ENCODE measurements at places on chromosomes 7 and 10.
A peak's percentile ranks its signal among the peaks of the same experiment; 100 is the strongest.

DNA sequence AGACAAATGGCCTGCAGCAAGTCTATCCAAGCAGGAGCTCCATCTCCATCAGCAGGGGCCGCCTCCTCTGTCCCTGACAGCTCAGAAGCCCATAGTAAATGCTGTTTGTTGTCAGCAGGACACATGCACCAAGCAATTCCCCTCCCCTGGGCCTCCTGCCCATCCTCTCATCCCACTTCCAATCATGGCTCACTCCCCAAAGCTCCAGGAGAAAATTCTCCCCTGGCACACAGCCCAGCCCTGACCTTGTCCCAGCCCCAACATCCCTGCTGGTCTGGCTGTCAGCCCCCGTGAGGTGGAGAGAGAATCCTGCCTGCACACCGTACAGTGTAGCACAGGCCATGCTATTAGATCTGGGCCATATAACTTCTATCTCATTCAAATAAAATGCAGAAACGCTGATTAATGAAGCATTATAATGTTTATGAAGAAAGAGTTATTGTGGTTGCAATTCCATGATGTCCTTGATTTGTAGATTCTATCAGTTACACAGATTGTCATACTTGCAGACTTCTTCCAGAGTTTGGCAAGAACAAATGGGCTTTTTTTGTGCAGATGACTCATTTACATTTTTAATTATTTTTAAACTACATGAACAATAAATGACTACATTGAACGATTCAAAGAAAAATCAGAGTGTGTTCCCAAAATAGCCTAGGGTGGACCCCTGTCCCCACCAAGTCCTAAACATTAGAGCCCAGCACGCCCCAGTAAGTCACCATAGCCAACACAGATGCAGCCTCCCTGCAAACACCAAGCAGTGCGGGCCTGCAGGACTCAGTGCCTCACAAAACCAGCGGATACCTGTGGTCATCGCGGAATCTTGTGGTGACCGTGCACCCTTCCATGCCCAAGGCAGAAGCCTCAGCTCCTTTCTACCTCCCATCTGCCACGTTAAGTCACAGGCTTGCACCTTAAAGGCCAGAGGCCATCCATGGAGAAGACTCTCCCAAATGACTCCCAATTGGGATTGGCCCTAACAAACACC lies 70.1 kb downstream of the COBL start:
- no peak for ATAC-seq

- no peak for ATAC-seq
These were observed 19.6 kb downstream of the GIMAP4 start for GRCh38 chr7:150586785-150587152.

GRCh38 chr7:72321081-72321480 lies 91.1 kb downstream of the CALN1 start:
- ATAC-seq, result no peak

DNA sequence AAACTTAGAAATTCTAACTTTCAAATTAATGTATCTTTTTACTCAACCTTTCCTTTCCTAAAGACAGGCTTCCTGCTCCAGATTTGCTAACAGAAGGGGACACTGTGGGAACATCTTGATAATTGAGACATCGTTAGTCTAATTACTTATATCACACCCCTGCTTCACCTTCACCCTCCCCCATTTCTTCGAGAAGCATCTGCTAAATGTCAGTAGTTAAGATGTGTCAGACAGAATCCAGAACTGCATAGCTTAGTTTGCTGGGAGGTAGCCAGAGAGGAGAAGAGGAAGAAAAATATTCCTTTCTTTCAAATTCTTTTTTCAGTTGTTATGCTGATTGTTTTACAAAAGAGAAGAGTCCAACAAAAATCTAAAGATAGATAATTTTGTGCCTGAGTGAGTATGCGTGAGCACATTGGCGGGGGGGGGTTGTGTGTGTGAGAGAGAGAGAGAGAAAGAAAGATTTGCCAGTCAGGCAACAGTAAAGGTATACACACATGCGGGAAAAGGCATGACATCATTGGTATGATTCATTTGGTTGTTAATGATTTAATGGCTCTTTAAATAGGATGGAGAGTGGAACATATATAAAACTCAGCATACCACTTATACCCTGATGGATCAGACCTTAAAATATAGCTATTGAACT lies 192.4 kb downstream of the PTN start:
- no peak for ATAC-seq

GRCh38 chr10:126408953-126409641 lies 20.8 kb upstream of the ADAM12 start:
- ATAC-seq, result no peak

DNA sequence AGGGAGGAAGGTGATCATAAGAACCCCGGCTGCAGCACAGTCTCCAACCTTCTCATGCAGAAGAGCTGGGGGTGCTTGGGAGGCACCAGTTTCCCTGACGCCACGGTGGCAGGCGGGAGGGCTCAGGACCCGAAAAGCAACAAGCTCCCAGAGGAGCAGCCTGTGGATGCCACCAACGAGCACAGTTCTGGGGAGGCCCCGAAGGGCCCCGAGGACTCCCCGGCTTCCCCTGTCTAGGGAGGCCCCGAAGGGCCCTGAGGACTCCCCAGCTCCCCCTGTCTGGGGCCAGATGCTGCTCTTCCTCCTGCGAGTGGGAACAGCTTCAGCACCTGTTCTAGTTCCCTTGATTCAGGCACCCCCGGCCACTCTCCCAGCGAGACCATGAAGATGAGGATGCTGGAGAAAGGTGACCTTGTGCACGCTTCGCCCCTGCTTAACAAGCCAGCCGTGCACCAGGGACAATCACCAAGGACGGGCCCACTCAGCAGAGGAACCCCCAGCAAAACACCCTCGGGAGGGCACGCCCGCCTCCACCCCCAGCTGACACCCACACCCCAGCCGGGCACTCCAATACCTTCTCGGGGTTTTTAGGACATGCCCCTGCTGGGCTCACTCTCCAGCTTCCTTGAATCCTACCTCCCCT lies 112.5 kb downstream of the PTPRN2 start:
- no peak for ATAC-seq

- no peak for ATAC-seq
These were observed 73.9 kb downstream of the REEP3 start for GRCh38 chr10:63595072-63595471.

DNA sequence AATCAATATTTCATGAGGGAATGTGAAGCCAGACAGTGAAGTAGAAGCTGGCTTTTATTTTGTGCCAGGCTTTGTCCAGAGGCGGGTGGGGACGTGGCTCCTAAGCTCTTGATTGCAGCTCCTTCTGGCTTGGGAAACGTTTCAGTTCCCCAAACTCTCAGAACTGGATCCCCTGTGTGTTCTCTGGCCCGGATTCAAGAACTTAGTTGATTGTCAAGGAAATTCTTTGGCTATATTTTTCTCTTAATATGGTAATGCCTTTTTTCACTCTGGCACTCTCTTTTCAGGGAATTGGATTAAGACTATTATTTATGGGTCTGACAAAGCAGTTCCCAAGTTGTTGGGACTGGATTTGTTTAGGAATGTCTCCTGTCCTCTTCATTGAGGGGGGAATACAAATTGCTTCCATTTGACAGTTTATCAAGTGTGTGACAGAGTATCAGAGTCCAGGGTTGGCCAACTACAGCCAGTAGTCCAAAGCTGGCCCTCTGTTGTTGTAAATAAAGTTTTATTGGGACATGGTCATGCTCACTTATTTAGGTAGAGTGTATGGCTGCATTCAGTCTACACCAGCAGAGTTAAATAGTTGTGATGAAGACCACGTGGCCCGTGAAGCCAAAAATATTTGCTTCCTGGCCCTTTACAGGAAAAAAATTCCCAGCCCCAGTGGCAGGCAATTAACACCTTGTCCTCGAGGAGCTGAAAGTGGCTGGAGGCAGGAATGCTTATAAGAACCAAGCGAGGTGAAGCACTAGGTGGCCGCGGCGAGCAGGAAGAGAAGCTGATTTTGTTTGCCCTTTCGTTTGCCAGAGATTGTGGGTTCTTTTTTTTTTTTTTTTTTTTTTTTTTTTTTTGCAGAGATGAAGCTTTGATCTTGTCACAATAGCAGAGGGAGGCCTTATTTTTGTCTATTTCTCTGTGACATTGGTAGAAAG lies 34.3 kb downstream of the HTRA1 start:
- ATAC-seq, result peak; percentile 12

DNA sequence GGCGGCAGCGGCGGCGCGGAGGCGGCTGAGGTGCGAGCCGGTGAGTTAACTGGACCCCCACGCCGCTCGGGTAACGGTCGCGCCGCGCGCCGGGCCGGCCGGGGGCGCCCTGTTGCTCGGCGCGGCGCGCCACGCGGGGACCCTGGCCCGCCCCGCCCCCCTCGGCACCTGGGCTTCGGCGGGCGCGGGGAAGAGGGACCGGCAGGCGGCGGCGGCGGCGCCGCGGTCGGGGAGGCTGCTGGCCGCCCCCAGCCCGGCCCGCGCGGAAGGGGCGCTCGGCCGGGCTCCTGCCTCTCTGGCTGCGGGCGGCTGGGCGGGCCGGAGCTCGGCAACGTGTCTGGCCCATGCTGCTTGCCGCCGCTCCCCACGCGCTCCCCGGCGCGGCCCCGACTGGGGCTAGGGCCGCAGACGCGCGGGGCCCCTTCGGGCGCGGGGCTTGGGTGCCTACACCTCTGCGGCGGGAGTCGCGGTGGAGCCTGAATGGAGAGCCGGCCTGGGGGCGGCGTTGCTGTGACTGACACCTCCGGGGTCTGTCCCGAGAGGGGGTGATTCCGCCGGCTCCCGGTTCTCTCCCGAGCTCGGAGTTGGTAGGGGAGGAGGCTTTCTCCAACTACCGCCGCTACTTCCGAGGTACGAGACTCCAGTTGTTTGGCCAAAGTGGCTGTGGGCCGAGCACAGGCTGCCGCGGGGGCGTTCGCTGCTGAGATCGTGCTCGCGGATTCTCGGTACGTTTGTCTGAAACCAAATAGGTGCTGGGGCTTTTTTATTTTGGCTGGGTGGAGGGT lies 494 bp downstream of the PALS2 start:
- peak; percentile 71 for ATAC-seq

DNA sequence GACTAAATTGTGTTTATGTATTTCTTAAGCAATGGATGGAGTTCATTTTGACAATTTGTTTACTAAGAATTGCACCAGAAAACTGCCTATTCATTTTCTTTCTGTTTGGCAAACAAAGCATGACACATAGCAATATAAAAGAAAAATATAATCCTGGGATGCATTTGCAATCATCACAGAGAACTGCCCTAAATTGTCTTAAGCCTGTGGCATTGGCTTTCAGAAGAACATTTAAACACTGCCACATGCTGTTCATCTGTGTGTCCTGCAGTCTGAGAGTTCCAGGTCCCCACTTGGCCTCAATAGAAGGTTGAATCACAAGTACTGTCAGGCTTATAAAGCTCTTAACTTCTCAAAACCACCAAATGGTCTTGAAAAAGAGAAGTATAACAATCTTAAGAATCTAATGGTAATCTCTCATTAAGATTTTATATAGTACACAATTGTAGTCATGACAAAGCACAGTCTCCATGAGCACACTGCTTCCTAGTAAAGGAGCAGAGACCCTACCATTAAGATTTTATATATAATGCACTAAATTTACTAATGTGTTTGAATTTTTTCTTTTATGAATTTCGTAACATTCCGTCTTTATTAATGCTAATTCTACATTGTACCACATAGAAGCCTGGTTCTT lies 29.9 kb downstream of the RNLS start:
- peak; percentile 97 for ATAC-seq

GRCh38 chr10:8133146-8133545 lies 78.7 kb downstream of the GATA3 start:
- no peak for ATAC-seq

- ATAC-seq, result peak; percentile 58
These were observed 635.7 kb upstream of the ANKRD30A start for GRCh38 chr10:36489611-36490228.

- ATAC-seq, result no peak
These were observed 331.2 kb upstream of the FZD1 start for GRCh38 chr7:90933041-90933440.

- ATAC-seq, result no peak
These were observed 6.8 kb upstream of the AGR2 start for GRCh38 chr7:16811551-16811950.

DNA sequence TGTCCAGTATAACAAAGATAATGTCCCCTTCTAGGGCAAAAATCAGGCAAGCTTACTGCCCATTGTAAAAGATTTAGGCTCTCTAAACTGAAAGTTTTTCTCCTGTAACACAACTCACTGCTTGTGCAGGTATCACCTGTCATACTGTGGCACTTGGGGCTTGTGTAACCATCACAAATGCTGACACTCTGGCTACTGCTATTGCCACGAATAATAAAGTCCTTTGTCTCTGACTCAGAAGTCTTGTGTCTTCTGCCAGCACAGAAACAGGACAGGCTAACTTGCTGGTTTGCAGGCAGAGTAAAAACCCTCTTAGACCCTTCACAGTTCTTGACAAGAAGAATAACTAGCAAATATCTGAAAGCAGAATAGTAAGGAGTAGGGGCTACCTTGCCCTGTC lies 273.9 kb downstream of the RPS24 start:
- ATAC-seq, result no peak

GRCh38 chr10:124342821-124343170 lies 75.9 kb downstream of the OAT start:
- no peak for ATAC-seq

DNA sequence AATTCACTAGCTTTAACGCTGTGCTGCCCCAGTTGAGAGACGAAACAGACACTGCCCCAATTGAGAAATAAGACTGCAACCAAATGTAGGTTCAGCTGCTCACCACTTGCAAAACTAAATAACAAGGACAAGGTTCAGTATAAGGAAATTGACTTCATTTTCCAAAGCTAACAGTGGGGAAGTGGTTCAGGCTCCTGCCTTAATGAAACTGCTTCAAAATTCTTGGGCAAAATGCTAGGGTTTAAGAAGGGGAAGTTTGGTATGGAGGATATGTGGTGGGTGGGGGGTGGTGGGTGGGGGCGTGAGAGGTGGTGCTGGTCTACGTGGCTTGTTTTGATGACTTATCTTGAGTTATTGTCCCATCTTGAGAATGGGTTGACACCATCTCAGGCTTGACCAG lies 21.8 kb downstream of the MRPL32 start:
- no peak for ATAC-seq

DNA sequence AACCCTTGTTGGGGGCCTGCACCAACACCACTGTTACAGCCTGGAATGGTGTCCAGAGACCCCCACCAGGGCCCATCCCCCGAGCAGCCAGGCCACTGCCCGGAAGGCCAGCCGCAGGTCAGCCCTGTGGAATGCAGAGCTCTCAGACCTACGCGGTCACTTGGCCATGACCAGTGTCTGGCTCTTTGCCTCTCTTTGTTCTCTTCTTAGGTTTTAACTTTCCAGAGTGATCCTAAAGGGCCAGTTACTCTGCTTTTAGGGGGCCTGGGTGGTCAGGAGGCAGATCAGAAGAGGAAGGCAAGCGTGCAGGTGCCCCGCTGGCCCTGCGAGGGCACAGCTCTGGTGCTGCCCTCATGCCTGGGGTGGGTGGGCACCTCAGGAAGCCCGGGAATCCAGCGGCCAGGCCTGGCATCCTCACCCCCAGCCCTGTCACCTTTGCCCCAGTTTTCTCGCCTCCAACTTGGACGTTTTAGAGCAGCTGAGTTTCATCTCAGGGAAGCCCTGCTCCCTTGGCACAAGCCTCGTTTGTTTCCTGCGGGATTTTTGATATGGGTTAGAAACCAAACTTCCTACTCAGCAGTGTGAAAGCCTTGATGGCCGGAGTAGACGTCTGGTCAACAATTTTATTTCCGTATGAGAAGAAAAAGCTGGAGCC lies 62.5 kb upstream of the CHST15 start:
- no peak for ATAC-seq
